GOT3 (cell line): ENCODE measurements at places on chromosomes 12 and 14.

- DNase-seq: no peak
Observed at GRCh38 chr12:80620281-80620680, 87.2 kb upstream of the MYF6 start.

DNA sequence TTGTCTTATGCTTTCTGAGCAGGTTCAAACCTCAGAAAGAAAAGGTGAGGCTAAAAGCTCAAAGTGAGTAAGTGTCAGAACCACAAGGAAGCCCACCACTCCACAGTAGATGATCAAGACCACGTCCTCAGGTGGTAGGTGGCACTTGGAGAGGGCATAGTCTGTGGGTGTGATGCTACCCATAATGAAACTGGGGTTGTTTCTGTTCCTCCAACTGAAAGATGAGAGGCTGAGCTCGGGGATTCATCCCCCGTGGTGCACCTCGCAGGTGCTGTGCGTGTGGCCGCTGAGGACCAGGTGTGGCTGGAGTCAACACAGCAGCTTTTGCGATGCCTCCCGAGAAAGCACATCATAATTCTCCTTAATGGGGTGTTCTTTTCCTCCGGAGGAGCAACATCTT, 285.7 kb downstream of the TTC8 start:
- no peak for DNase-seq

DNA sequence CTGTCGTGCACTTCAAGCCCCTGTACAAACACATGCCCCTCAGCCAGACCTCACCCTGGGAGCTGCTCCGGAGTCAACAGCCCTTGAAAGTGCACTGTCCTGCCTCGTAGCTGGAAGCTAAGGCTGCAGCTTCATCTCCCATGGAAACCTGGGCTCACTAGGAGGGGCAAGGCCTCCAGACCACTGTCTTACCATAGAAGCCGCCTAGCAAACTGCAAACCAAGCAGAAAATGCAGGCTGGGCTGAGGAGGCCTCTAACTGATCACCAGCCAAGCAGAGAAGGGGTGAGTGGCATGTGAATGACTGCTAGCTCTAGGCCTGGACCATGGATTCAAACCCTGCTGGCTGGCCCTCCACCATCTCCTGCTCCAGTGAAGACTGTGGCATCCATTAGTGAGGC, 340.2 kb downstream of the CACNA1C start:
- no peak for DNase-seq

GRCh38 chr14:49986343-49987014, 93.6 kb downstream of the ARF6 start:
- DNase-seq: no peak

GRCh38 chr12:1911598-1912575, 6.6 kb downstream of the CACNA2D4 start:
- no peak for DNase-seq

DNA sequence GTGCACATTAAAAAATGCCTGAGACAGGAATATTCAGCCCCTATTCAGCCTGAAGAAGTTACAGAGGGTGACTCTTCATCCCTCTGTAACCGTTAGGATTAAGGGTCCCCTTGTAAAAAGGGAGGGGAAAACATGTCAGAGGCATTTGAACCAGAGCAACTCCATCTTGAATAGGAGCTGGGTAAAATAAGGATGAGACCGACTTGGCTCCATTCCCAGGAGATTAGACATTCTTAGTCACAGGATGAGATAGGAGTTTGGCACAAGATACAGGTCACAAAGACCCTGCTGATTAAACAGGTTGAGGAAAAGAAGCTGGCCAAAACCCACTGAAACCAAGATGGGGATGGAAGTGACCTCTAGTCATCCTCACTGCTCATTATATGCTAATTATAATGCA, 19.9 kb upstream of the MDM1 start:
- no peak for DNase-seq

DNA sequence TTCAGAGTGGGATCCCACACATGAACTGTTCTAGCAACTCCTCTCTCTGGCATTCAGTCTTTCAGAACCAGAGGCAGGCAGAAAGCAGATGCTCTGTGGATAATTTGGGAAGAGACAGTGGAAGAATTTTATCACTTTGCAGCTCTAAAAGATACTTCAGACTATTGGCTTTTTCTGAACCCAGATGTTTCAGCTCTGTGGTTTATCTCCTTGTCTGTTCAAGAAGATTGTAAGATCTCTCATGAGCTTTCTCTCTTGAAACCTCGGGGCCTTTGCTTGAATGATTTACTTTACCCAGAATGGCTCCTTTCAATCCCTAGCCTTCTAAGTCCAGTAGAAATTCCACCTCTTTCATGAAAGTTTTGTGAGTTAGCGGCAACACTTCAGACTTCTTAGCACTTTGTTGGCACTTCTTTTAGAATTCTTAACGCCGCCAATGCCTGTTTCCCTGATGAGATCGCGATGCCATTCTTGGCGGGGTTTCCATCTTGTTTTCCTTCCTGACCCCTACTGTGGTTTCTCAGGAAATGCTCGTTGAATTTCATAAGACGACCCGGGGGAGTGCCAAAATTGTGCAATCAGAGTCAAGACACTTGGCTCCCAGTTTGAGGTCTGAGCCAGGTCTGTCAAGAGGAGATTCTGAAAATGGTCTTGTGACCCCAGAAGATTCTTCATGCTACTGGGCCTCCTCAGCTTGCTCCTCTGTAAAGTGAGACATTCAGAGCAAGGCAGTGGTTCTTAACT, 107.0 kb upstream of the PRICKLE1 start:
- DNase-seq: no peak

DNA sequence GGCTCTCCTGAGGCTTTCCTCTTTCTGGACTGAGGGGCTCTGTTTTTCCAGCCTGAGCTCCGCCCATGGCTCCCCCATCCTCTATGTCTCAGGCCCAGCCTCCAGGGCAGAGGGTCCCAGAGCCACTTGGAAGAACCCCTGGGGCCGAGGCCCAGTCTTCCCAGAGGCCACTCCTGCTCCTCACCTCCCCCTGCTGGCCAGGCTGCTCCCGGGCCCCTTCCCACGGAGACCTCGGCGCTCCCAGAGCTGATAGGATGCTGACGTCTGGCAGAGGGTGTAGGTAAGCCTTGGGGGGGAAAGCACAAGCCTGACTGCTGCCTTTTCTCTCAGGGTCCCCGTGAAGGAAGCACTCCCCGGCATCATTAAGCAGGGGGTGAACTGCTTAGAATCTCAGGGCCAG, 51.4 kb downstream of the ERH start:
- no peak for DNase-seq

DNA sequence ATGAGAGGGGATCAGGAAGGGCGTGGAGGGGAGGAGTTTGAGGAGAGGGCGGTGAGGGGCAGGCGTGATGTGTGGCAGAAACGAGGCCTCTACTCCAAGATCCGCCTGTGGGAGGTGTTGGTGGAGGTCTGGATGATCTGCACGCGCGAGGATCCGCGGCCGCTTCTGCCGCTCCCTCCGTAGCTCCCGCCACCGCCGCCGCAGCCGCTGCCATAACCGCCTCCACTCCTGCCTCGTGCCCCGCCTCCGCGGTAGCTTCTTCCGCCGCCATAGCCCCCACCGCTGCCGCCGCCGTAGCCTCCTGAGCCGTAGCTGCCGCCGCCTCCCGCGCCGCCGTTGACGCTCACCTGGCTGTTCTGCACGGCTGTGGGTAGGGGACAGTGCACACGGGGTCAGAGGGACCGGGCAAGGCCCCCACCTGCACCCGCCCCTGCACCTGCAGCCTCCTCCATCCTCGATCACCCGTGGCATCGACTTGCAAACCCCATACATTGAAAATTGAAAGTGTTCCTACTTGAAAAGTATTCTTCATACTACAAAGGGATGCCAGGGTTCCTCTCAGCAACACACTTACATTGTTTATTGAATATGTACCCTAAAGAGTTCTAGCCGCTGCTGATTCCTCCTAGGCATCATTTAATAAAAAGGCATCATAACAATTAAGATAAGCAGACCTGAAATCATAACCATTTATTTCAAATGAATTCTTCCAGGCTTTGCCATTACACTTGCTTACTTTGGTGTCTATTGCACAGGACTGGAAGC, 11.1 kb upstream of the KRT1 start:
- no peak for DNase-seq

DNA sequence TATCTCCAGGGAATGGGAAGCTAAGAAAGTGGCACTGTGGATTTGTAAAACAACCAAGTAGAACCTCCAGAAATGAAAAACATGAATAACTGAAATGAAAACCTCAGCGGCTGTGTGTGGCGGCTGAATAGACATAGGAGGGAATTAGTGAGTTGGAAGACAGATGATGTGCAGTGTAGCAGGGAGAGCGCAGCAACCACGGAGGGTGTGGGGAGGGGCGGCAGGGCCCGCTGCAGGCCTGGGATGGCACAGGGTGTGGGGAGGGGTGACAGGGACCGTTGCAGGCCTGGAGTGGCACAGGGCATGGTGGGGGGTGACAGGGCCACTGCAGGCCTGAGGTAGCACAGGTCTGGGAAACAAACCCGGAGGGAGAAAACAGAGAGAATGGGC, 51.1 kb downstream of the BEGAIN start:
- DNase-seq: no peak

GRCh38 chr14:37088356-37089215, 83.8 kb downstream of the SLC25A21 start:
- DNase-seq: no peak
